ENCODE measurements at places on chromosomes 11 and 22. TPM values are rescaled to one million over a fixed set of nuclear protein-coding genes. Genes with fewer than 3 reads are reported as not detected.
A peak's percentile ranks its signal among the peaks of the same experiment; 100 is the strongest.

GRCh38 chr22:42356533-42356932 is 75.7 kb downstream of the NFAM1 start:
- DNase-seq: no peak

DNA sequence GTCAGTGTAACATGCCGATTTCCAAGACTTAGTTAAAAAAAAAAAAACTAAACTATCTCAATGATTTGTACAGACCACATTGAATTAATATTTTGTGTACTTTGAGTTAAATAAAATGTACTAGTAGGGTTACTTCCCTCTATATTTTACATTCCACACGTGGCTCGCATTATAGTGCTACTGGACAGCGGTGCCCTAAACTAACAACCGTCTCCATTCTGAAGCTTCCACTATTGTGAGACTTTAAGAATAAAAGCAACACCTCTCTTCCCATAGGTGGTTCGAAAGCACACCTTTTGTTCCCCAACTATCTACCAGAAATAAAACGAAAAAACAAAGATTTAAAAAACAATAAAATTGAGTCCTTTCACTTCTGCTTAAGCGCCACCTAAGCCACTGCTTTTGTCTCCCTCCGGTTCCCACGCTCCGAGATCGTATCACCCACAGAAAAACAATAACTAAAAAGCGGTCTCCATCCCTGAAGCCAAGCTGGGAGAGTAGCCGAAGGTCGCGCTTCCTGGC is 380 bp upstream of the TTC17 start:
- no peak for DNase-seq

- no peak for DNase-seq
Measured at GRCh38 chr11:104159356-104159755, 4.6 kb downstream of the PDGFD start.

DNA sequence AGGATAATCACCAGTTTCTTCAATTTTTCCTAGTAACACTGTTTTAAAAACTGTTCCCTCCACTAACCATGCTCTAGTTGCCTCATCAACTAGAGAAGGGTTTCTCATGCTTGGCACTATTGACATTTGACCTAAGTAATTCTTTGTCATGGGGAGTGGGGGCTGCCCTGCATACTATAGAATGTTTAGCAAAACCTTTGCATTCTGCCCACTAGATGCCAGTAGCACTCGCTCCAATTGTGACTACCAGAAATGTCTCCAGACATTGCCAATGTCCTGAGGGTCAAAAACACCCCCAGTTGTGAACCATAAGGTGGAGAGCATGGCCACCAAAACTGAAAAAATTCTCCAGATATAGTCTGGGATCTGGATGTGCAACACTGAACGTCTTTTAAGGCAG is 27.6 kb upstream of the BMAL1 start:
- DNase-seq: no peak

DNA sequence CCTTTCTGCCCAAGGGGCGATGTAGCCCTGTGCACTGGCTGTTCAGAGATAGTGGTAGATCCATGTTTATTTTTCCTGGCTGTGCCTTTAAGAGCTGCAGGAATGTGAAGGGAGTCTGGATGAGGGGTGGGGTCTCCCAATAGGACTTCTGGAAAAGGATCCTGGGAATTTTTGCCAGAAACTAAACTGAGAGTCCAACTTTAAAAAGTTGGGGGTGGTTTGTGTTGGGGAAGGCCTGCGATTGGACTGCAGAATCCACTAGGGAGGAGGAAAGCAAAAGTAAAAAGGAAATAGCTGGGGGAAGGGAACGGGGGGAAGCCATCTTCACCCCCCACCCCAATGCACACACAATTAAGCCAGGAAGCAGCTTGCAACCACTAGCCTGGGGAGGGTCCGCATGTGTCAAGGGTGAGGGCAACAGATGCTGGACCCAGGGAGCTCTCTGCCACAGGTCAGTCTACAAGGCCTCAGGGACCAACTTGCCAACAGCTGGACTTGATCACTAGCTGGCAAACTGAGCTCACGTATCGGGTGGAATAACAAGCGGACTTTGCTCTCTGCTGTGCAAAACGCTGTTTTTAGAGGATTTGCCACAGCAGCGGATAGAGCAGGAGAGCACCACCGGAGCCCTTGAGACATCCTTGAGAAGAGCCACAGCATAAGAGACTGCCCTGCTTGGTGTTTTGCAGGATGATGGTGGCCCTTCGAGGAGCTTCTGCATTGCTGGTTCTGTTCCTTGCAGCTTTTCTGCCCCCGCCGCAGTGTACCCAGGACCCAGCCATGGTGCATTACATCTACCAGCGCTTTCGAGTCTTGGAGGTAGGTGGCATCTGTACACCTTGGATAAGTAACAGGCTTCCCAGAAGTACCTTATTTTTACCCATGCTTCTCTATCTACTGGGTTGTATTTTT is at the start of gene OLFML1:
TSS of gene OLFML1 (plus strand) at position 321 of the 912 bp plus-strand sequence. CDS start at position 691, 370 bp downstream.
- peak; percentile 25 for DNase-seq

GRCh38 chr11:60240662-60241061 is 2.3 kb downstream of the MS4A4E start:
- DNase-seq: no peak

DNA sequence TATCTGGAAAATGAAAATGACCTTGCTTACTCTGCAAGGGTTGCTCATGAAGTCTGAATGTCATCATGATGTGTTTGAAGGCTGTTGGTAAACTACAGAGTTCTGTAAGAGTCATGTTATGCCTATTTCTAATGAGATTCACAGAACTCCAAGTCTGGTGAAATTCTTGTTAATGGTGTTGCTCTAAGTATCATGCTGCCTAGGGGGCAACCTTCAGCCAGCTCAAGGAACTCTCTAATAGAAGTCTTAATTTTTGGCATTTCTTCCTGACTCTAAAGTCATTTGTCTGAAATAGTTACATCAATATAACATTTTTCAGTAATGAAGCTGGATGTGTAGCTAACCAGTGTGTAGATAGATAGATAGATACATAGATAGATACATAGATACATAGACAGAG is 302.8 kb downstream of the FAT3 start:
- DNase-seq: no peak

- DNase-seq: no peak
Measured at GRCh38 chr11:10916665-10917064, 58.8 kb upstream of the ZBED5 start.

DNA sequence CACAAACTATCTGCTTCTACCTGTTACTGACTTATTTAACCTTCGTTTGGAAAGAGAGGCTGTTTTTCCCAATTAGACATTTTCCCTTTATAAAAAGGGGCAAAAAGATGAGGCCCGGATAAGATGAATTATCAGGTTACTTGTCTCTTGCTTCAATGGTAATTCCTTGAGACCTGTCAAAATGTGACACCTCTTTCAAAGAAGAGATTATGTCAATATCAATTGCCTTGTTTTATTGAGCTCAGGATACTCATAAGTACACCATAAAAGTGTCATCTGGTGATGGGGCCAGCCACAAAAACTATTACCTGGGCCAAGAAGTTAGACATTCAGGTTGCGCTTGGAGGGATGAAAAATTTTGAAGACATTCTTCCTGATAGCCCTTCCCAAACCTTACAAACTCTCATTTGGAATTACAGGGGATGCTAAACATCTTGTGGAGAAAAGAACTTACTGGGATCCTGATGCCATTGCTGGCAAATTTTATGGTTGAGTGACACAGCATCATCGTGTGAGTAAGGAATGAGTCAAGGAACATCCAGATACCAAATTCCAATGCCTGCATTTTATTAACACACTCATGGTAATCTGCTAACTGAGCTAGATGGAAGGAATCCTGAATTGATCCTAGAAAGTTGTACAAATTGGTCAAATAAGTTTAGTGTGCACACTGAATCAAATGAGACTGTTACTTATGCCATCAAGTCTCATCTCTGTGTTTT is 1071.2 kb downstream of the LRRC4C start:
- DNase-seq: no peak

DNA sequence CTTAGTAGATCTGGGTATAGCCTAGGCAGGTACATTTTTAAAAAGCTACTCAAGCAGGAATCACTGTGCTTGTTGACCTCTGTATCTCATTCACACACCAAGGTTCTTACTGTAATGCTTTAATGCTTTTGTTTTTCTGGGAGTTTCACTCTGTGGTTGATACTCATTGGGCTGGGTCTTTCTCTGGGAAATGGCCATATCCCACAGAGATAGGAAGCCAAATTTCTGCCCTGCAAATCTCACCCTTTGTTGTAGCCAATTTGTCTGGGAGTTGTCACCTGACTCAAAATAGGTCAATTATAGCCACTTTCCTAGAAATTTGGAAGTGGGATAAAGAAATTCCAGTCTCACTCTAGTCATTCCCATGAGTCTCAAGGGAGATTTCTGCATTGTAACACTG is 195.8 kb upstream of the BDNF start:
- DNase-seq: no peak

DNA sequence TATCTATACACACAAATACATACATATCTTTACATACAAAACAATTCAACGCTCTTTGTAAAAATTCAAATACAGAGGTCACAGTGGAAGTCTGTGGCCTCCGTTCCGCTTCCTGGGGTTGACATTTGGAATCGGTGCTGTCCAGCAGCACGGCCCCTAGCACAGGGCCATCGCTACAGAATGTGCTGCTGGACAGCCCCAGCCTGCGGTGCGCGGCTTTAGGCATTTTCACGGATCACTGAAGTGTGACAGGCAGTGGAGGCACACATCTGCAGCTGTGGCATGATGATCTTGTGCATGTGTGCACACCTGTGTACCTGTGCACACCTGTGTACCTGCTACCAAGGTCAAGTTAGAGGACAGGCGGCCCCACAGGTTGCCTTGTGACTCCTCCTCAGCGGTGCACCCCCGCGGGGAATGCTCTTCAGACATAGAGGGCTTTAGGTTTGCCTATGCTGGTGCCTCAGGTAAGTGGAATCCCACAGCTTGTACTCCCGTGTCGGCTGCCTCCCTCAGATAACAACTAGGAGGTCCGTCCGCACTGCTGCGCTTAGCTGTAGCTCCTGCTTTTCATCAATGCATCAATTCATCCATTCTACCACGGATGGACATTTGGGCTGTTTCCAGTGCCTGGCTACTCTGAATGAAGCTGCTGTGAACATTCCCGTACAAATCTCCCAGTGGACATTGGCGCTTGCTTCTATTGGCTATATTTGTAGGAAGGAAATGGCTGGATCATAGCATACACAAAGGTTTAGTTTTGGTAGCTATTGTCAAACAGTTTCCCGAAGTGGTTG is 29.9 kb downstream of the GAL start:
- DNase-seq: no peak

GRCh38 chr22:50171965-50172421 is 1.5 kb downstream of the PANX2 start:
- DNase-seq: no peak

DNA sequence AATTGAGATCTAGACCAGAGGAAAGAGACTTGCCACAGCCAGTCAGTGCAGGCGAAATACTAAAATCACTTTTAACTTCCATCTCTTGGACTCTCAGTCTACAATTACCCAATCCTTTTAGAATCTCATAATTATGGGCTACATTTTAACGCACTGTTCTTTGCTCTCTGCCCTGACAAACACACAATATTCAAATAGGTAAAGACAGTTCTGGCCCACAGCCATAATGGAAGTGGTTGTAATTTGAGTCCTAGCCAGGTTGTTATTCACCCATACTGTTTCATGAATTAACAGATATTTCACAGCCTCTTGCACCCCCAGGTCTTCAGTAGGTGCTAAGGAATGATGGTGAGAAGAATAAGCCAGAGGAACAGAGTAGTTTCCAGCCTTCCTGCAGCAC is 830 bp downstream of the C11orf97 start:
- no peak for DNase-seq

DNA sequence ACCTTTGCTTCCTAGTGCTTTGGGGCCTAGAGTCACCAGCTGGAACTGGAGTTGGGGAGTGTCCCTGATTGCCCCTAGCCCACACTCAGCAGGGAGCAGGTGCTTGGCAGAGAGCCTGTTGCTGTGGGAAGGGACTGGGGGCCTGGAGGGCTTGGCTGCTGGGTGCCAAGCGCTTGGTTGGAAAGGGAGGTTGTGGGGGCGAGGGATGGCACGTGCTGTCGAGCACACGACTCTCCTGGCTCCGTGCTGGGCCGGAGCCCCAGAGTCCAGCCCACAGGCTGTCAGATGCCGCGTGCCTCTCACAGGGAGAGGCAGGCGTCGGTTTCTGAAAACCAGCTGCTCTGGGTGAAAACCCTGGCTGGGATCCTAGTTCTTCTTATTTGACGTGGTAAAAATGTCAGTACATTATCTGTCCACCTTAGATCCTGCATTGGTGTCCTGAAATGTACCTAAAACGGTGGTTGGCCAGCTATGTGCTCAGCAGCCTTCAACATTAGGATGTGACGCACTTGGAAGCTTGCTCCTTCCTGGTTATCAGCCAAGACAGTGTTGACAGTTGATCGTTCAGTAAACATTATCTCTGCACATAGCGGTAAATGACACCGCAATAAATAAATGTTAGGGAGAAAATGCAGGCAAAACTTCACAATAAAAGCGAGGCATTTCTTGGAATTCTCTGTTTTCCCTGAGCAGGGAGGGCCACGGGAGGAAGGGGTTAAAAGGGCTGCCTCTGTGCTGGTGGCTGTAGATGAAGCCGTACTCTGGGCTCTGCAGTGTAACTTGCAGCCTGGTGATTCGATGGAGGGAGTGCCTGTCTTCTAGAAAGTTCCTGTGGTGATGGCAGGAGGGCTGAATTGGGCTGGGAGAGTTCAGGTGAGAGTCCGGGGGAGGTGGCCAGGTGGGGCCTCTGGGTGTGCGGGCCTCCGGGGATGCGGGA is 29.2 kb downstream of the GRAMD4 start:
- no peak for DNase-seq

- no peak for DNase-seq
Measured at GRCh38 chr11:116384876-116385275, 387.9 kb downstream of the BUD13 start.

DNA sequence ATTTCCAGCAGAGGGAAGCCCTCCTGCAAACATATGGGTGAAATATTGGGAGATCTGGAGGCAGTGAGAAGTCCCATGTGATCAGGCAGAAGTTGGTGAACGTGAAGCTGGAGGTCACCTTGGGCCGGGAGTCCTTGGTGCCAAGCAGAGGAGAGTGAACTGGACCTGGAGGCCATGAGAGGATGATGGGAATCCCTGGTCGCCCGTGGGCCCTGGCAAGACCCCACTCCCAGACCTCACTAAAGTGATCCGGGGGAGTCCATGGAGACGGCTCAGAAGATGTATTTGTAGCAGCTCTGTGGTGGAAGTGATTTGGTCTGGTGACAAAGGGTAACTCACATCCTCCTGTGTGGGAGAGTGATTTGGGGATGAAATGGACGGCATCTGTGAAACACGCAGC is 71.0 kb downstream of the ARHGAP8 start:
- no peak for DNase-seq

DNA sequence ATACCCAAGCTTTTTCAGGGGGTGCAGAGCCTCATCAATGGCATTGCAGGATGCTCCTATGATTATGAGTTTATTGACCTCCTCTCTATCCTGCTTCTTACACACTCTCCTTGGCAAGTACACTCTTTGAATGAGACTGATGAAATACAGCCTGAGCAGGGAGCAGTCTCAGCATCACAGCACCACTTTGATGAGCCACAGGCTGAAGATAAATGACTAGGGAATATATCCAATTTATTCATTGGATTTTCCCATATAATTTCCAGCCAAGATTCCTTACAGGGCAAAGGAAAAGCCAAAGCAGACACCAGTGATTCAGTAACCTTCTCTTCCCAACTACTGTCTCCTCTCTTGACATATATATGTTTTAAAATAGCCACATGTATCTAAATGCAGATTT is 79.2 kb downstream of the CASP12 start:
- DNase-seq: no peak

Gene NRIP3
- 1.8 TPM for total RNA-seq

Gene DNAJB7
- total RNA-seq: not detected
